Cardiac fibroblast (primary cell): ENCODE measurements at places on chromosomes 1 and 21.

DNA sequence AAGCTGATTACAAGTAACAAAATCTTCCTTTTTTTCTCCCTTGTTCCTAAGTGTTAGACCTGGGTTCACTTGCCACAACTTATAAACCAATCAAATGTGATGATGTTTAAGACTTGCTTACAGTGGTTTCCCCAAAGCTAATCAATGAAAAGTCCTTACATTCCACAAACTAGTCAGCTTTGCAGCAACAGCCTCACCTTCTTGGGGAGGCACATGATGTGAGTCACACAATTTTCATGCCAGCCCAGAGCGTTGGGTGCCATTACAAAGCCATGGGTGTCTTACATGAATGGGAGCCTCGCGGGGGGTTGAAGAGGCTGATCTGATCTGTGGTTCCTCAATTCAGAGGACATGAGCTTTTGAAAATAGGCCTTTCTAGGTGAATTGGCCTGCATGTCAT is 91.6 kb upstream of the UBE2U start:
- DNase-seq, result no peak

DNA sequence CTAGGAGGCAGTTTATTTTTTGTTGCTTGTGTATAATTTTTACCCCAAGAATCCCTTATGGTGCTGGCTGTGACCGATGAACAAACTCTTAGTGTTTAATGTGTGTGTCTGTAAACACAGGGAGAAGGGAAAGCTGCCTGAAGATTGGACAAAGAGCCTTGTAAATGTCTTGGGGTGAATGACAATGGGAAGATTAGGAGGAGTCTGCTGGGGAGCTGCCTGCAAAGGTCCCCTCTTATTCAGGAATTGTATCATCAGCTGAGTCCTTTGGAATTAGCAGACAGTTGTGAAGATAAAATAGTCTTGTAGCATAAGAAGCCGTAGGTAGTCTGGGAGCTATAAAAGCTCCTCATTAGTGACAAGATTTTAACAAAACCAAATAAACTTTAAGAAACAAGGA is 88.4 kb downstream of the RUNX1 start:
- DNase-seq, result no peak

GRCh38 chr1:57576756-57577155 is 152.9 kb upstream of the DAB1 start:
- DNase-seq, result no peak

- peak; percentile 82 for DNase-seq
Observed at GRCh38 chr1:28601696-28602095, 9.6 kb downstream of the RAB42 start.

GRCh38 chr1:184792450-184792969 is 37.9 kb upstream of the EDEM3 start:
- DNase-seq, result peak; percentile 99
